ENCODE measurements at places on chromosomes 12 and 14. TPM values are rescaled to one million over a fixed set of nuclear protein-coding genes. Genes with fewer than 3 reads are reported as not detected.
A peak's percentile ranks its signal among the peaks of the same experiment; 100 is the strongest.

DNA sequence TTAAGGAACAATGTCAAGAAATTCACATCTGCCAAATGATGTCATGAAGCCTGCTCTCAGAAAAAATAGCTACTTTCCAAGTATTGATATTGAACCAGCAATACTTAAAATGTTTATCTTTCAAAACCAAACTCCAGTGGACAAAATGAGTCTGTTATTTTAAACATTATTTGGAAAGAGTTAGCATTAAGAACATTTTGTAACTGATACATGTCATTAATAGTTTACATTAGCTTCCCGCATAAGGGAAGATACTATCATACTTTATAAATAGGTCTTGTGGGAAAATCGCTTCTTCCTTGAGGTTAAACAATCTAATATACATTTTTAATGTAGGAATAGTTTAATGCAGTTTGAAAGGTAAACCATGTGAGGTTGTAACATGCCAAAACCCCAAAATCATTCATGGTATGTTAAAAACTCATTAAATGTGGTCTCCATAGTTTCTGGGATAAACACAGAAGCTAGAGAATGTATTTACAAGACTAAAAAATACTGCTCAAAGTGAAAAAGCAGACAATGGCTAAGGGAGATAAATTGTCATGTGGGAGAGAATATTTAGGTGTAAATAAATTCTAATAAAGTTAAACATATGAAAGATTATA, 73.4 kb upstream of the ATP2B1 start:
- DNase-seq, result no peak

- no peak for DNase-seq
Observed at GRCh38 chr14:35741345-35742031, 67.6 kb downstream of the RALGAPA1 start.

GRCh38 chr12:57049890-57050289, at the start of gene MYO1A:
MYO1A (minus strand) TSS chr12:57050129; CDS start chr12:57048323, 1,806 bp downstream.
- no peak for DNase-seq

DNA sequence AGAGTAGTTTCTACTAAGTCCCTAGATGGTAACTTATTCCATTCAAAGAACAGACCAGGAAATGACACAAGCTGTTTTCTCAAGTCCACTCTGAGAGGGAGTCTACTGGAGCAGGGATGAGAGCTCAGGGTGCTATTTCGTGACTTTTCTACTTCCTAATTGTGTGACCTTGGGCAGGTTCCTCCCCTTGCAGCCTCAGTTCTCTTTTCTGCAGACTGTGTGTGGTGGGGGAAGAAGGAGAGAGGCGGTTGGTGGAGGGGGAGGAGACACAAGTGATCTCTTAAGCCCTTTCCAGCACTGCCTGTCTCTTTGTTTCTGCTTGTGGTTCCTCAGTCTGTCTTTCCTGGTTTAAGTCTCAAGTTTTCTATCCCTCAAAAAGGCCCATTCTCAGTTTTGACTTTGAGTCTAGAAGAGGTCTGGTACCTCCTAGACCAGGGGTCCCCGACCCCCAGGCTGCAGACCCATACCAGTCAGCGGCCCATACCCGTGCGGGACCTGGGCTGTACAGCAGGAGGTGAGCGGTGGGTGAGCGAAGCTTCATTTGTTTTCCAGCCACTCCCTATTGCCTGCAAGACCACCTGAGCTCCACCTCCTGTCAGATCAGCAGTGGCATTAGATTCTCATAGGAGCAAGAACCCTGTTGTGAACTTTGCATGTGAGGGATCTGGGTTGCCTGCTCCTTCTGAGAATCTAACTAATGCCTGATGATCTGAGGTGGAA, 10.7 kb downstream of the FGF6 start:
- no peak for DNase-seq

- no peak for DNase-seq
Observed at GRCh38 chr14:94170136-94170535, 4.0 kb upstream of the PPP4R4 start.

DNA sequence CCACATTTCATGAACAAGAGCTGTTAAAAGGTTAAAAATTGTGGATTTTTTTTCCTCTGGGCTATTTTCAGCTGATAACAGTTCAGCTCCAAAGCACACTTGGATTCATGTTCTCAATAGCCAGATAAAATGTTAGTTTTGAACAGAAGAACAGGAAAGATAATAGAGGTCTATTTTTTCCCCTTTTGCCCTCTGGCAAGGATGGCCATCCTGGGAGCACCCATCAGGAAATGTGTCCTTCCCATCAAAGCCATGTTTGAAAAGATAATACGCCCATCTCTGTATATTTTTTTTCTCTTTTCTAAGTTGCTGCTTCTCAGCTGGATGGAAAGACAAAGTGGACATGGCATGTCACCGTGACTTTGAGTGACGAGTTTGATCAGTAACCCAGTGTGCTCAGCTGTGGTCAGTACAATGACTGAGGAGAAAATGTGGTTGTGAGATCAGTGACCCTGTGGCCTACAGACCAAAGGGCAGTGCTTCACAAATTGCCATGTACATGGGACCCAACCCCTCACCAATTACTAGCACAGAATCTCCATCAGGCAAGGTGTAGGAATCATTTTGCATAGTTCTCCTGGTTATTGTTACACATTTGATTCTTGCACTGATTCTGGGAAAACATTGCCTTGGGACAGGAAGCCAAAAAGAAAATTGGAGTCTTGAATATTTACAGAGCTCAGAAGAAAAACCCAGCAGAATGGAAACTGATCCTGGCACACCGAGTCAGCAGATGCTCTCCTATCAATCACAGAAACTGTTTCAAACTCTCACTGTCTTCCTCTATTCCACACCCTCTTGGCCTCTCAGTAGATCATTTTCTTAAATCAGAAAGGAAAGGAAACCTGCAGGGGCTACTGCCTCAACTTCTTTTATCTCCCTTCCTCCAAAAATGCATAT, 64.3 kb downstream of the ANO6 start:
- no peak for DNase-seq

GRCh38 chr14:95850429-95850828, 26.2 kb upstream of the TUNAR start:
- DNase-seq, result no peak

DNA sequence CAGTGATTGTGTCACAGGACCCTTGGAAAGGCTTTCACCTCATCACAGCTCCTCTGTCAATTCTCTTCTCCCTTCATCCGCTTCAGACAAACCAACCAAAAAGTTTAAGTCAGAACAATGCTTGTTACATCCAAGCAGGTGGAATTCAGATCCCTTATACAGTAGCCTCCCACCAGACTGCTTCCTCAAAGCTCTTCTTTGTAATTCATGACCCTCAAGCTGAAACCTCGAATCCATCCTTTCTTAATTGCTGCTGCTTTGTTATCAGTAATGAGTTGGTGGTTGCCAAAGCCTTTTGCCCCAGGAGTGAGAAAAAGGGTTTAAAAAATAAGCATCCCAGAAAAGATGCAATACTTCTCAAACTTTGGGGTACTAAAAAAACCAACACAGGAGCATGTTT, 9.5 kb downstream of the BEST3 start:
- DNase-seq, result no peak

GRCh38 chr14:54881235-54881760, 21.3 kb downstream of the GCH1 start:
- DNase-seq, result no peak

- no peak for DNase-seq
Observed at GRCh38 chr14:24084440-24084839, 9.7 kb upstream of the PCK2 start.

- DNase-seq, result no peak
Observed at GRCh38 chr14:75343911-75344310, 65.3 kb downstream of the FOS start.

DNA sequence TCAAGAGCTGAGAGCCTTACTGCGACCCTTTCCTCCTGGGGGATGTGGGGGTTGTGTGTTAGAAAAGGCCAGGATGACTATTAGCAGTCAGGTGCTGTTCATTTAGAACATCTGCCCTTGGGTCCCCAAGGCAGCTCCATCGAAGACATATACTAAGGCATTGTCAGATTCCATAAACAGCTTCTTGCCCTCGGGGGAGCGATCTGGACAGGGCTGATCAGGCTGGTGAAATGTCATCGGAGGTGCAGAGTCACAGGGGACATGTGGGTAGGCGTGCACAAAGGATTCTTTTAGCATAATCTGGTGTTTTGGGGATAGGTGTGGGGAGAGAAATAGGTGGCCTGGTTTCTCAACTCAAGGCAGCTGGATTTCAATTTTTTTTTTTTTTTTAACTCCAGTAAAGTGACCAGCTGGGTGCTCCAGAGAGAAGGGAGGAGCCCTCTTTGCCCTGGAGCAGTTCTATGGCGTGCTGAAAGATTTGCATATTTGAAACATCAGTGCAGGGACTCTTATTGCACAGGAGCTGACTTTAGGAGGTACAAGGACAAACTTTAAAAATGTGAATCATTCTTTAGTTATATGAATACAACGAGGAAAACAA, 160.1 kb downstream of the SUDS3 start:
- no peak for DNase-seq

DNA sequence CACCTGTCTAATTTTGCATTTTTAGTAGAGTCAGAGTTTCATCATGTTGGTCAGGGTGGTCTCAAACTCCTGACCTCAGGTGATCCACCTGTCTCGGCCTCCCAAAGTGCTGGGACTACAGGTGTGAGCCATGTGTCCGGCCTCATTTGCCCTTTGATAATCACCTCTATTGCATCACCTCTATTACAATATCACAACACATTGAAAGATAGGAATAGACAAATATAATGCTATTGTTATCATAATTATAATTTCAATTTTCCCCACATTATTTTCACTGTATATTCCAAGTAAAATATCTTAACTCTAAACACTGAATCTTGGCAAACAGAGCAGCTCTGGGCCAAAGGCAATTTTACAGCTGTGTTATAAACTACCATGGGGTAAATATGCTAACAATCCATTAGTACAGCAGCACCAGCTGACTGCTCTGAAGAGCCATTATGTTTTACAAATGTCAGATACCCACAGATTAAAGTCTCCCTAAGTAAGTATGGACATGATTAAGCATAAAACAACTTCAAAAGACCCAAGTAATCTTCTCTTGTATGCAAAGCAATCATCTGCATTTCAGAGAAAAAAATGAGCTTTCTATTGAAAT, 173.2 kb downstream of the MED13L start:
- no peak for DNase-seq

- DNase-seq, result no peak
Observed at GRCh38 chr14:77268989-77269600, 1.9 kb downstream of the NGB start.

- DNase-seq, result no peak
Observed at GRCh38 chr12:29230800-29231560, 81.9 kb downstream of the FAR2 start.

DNA sequence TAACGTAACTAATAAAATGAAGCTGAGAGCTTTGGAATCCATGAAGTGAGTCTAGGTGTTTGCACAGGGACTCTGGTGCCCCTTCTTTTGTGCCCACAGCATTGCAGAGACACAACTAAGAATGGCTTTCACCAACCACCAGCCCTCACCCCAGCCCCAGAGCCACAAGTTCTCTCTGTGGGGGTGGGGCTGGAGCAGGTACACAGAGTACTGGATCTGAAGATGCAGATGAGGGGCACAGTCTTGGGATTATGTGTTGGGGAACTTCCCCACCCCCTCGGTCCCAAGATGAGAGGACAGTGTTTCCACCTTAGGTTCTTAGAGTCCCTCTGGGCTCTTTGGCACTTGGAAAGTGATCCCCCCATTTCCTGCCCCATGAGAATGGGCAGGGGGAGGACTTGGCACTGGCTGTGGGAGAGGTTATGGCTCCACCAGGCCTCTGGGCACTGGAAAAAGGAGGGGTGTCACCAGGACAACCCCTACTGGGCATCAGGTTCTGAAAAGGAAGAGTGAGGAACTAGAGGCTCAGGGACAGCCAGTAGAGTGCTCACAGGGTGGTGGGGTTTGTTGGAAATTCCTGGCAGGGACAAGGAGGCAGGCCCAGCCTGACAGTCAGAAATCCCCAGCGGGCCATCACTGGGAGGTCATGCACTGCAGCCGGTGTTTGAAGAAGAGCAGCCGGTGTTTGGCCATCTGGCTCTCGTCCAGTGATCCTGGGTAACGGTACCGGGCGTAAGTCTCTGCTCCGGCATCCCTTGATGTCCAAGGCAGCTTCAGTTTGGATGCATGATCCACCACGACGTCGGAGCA, 6.7 kb downstream of the B4GALNT1 start:
- no peak for DNase-seq

DNA sequence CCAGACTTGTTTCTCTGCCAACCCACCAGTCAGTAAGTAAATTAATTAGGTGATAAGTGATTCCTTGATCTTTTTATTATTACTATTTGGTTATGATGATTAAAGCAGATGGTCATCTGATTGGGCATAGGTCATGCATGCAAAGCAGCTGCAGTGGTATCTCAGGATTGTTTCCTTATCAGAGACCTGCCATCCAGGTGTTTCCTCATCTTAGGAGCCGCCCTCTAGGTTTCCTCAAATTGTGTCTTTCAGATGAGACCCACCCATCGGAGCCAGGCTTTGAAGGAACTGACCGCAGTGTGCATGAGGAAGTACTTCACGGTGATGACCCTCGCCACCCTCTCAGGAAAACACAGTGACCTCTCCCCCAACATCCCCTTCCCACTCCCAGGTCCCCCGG, 63.3 kb downstream of the ZFP36L1 start:
- no peak for DNase-seq

- no peak for DNase-seq
Observed at GRCh38 chr12:53809005-53809404, 57.2 kb upstream of the CISTR start.

GRCh38 chr12:47282206-47282605, 202.4 kb upstream of the AMIGO2 start:
- DNase-seq, result no peak

GRCh38 chr12:96889273-96889933, 17.7 kb upstream of the NEDD1 start:
- no peak for DNase-seq

DNA sequence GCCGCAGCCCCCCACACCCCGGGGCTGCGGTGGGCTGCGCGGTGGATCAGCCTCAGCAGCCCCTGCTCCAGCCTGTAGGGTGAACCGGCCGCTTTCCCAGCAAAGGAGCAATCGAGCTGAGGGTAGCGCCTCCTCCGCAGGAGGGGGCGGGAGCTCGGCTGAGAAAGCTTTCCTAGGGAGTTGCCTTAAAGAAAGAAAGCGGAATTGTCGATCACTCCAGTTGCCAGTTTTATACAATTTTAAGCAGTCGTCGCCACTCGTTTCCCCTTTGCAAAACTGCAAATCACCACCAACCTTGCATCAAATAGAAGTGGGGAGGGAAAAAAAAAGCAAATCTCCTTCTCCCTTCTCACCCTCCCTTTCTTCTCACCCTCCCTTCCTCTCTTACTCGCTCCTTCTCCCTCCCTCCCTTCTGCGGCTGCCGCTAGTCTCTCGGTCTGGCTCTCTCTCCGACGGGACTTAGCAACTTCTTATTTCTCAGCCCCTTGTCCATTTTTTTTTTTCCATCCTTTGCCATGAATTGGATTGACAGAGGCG, at the start of gene PDE3A:
Gene PDE3A (plus strand): TSS at position 424 of the 537 bp plus-strand sequence. CDS start 748 bp downstream, outside the sequence.
- DNase-seq, result peak; percentile 42

Gene RIMBP2
- total RNA-seq, result not detected

Gene EPYC
- not detected for total RNA-seq

Gene LRRIQ1
- total RNA-seq, result 1.6 TPM

Gene SLC6A15
- total RNA-seq, result 0.44 TPM

Gene KHNYN
- 83.9 TPM for total RNA-seq
